ENCODE measurements at places on chromosomes 6 and 20.

GRCh38 chr6:65943548-65943947 lies 236.5 kb upstream of the EYS start:
- no peak for DNase-seq

- no peak for DNase-seq
Measured at GRCh38 chr6:3861424-3861823, 12.3 kb downstream of the FAM50B start.

- no peak for DNase-seq
Measured at GRCh38 chr6:164660781-164661180, 648.6 kb downstream of the C6orf118 start.

DNA sequence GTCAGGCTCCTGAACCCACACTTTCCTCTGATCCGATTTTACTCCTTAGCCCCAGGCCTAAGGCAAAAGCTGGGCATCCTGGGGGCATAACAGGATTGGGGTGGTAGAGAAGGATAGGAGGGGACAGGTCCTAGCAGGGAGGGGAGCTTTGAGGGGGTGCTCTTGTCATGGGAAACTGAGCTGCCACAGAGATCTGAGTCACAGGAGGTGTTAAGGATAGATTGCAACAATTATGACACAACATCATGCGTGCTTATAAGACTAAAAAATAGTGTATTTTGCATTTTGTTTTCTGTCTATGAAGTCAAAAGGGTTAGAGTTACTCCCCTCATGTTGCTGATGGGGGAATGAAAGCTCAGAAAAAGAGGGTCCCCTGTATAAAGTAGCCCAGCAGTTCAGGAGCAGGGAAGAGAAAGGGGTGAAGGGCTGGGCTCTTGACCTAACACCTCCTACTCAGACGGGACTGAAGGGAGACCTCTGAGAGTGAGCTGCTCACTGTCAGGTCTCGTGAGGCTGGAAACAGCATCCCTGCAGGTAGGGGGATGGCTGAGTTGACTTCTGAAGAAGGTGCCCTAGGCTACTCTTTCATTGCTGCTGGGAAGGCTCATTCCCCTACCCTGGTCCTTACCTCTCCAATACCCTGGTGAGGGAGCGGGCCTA lies 2.0 kb downstream of the GLP1R start:
- DNase-seq, result no peak

- no peak for DNase-seq
Measured at GRCh38 chr6:136897071-136897470, 25.0 kb upstream of the SLC35D3 start.

DNA sequence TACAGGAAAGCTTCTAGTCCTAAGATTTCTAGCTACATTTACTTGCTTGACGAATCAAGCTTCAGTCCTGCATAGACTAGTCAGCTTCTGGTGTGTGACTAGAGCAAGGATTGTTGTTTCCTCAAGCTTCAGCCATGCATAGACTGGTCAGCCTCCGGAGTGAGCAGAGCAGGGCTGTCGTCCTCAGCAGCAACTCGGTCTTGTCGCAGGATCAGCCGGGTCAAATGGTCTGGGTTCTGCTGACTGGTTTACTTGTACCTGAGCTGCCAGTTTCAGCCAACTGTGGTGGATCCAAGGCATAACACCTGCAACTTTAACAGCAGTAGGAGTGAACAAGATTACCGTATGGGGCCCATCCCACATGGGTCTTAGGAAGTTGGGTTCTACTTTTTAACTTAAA lies 10.8 kb upstream of the GMPR start:
- DNase-seq, result no peak

DNA sequence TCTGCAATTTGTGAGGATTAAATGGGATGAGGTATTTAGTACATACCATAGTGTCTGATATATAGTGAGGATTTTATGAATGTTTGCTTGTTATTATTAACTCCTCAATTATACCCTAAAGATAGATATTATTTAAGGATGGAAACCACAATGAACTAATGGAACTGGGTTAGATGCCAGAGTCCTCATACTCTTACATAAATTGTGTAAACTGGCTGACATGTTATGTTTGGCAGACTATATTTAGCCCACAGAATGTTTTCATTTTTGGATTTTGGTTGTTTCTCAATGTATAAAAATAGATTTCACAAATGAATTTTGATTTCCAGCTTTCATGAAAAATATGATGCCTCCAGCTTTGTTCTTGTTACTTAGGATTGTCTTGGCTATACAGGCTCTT lies 37.6 kb downstream of the HTR1B start:
- no peak for DNase-seq

DNA sequence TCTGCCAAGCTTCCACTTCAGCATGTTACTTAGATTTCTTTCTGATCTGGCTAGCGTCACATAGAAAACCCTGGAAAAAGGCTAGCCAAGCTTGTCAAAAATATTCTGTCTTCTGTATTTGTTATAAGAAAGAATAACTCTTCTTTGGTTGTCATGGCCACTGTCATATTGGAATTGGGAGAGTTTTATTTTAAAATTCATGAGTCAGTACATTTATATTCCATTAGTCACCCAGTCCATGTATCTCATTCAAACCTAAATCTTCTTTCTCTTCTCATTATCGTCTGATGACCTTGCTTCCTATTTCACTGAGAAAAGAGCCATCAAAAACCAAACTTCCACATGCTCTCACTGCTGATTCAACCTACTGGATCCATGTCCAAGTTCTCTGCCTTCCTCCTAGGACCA lies 65.7 kb downstream of the EPM2A start:
- peak; percentile 83 for DNase-seq

GRCh38 chr6:126721581-126722160 lies 381.8 kb downstream of the CENPW start:
- peak; percentile 69 for DNase-seq

DNA sequence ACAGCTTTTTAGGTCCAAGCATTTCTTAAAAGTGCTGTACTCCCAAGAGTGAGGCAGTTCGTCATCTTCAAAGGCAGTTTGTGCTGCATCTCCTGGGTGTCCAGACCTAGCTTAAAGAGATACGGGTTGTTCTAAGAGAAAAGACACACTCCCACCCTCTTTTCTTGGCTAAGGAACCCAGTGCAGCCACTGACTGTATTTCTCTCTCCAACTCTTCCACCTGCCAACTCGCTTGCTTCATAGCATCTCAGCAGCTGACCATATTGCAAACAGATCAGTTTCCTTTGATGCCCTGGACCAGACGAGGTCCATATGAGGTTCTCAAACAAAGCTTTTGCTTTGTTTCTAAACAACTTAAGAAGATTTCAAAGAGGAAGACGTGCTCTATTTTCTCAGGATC lies 101.1 kb downstream of the ISM1 start:
- DNase-seq, result no peak

GRCh38 chr6:146913842-146914488 lies 290.3 kb upstream of the STXBP5 start:
- peak; percentile 98 for DNase-seq

- no peak for DNase-seq
Measured at GRCh38 chr6:125123468-125124048, 30.0 kb upstream of the TPD52L1 start.

DNA sequence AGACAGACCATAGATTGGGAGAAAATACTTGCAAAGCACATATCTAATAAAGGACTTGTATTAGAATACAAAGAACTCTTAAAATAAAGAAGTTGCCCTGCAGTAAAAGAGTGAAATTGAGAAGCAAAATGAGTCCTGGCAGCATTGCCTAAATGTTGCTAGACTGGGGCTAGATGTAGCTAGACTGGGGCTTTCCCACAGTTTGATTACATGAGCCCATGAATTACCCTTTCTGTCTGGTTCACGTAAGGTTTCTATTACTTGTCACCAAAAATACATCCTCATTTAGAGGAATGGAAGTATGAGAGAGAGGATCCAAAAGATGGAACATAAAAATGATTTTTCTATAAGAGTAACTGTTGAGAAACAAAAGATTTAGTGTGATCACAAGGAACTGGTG lies 57.6 kb upstream of the CCDC28A start:
- no peak for DNase-seq

DNA sequence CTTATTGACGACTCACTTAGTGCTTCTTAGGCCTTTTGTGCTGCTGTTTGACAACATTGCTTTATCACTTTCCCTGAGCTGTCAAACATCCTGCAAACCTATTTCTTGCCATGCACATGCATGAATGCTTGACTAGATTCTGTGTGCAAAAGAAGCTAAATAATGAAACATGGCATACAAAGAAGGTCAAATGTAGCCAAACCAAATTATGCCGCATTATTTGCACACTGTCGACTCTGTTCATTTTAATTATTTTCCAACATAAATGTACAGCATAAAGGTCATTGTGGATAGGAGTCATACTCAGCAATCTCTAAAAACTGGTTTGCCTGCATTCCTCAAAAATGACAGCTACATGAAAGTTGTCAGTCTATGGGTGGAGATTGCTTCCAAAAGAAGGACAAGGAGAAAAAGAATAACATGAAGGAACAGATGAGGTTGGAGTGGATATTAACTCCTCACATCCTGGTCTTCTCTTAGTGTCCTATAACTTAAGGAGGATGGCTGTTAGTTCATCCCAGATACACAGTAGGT lies 123.1 kb upstream of the STXBP5 start:
- DNase-seq, result no peak

DNA sequence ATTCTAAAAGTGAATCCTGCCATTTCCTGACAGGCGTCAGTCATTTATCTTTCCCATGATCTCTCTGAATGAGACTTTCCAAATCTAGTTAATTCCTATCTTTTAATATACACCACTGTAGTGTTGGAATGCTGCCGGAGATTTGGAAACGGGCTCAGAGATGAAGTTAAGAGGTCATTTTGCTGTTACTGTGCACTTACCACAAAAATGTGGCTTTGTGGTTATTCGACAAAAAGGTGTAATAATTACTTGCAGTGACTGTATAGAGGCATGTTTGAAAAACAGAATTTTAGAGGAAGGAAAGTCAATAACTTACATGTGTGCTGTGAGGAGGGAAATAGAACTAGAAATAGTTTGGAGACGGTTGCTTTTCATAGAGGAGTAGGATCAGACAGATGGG lies 460.2 kb upstream of the BTBD3 start:
- DNase-seq, result peak; percentile 60

- peak; percentile 13 for DNase-seq
Measured at GRCh38 chr6:154169193-154169847, 130.3 kb downstream of the OPRM1 start.

Data from RCC 7860 (cell line).